ENCODE measurements at places on chromosomes 7 and 10.

GRCh38 chr7:147756300-147756699, 834.3 kb upstream of the C7orf33 start:
- DNase-seq, result no peak

DNA sequence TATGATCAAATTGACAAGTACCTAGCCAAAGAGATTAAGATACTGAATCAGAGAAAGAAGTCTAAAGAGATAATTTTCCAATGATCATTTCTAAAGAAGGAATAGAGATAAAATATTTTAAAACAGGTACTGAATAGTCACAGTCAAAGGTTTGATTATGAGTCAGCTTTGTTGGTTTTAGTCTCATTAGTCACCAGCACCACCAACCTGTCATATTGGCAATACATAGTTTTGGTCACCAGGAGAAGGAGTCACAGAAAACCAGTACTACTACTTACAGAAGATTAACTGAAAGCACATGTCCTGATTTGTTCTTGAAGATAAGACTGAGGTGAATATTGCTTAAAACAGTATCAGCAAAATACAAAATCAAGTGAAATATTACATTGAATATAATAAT, 34.6 kb downstream of the ZEB1 start:
- no peak for DNase-seq

DNA sequence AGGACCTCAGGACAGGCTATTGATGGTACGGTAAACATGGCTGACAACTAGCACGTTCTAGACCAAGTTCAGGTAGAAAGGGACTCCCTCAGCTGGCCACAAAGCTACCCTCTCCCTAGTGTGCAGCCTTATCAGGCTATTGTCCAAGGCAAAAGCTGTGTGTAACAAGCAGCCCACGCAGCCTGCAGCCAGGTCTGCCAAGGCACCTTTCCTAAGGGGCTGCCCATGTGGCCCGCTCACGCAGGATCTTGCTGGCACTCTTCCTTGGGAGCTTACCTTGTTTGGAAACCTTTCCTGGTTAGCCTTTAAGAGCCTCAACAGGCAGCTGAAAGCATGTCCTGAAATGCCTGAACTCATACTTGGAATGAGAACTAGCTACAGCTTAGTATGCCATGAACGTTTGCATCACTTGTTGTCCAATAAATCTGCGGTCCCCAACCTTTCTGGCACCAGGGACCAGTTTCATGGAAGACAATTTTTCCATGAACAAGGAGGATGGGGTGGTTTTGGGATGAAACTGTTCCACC, 51.7 kb downstream of the SYPL1 start:
- DNase-seq, result no peak

DNA sequence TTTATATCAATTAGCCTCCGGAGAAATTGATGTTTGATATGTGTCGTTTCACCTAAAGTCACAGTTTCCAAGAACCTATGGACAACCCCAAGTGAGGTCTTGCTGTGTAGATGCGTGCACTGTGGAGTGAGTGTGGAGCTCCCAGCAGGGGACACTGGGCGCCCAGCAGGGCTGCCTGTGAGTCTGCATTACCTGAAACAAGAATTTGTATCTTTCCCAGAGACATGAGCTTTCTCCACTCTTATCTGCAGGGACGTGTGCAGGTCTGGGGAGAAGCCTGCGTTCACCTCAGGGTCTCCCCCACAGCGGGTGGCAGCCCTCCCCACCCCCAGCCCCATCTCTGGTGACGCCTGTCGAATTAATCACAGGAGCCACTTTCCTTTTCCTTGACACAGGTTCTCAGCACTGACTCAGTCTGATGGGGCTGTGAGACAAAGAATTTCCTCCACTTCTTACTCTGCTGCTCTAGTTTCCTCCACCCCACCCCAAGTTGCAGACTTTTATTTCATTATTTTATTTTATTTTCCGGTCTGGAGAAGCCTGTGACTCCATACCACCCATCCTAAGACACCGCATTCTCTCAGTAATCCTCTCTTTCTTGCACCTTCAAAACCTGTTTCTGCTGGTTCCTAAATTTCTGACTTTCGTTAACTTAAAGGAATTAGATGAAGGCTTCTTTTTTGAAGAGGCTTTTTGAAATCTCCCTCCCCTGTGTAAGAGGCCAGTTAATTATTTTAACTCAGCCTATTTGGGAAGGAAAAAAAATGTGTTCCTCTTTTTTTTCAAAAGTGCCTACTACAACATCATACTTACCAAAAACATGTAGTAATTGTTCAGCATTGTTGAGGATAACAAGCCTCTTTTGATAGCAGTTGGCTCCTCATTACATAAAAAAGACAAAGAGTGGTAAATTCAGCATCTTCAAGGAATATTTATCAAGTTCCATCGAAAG, 17.0 kb upstream of the INSIG1 start:
- DNase-seq, result no peak

DNA sequence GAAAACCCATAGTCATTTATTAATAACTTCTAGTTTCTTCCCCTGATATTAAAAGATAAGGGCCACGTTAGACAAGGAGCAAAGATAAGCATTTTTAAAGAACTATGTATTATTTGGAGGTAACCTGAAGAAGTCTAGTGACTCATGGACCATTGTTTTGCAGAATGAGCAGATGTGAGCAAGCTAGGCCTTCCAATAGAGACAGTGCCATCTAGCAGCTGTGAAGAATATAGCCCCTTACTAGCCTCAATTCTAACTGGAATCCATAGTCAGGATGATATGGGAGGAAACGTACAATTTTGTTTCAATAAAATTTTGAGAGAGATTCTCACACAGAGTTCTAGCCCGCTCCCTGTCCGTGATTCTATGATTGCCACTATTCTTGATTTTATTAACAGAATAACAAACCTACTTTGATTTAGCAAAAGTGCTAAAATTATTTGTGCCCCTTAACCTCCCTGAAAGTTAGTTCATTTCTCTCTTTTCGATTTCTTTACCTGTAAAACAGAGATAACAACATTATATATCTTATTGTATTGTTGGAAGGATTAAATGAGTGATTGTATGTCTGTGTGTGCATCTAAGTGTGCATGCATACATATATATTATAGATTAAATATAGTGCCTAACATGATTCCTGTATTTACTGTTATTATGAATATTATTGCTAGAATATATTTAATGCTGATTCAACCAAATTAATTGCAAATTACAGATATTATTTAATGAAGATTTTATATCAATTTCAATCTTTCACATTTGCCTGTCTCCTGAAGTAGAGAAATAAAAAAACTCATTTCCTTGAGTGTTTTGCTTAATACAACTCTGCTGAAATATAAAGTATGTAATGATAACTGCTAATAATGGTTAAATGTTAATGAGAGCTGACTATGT, 22.7 kb downstream of the FAM237B start:
- DNase-seq, result no peak

GRCh38 chr10:98293550-98294269, 25.7 kb upstream of the LOXL4 start:
- DNase-seq, result no peak

DNA sequence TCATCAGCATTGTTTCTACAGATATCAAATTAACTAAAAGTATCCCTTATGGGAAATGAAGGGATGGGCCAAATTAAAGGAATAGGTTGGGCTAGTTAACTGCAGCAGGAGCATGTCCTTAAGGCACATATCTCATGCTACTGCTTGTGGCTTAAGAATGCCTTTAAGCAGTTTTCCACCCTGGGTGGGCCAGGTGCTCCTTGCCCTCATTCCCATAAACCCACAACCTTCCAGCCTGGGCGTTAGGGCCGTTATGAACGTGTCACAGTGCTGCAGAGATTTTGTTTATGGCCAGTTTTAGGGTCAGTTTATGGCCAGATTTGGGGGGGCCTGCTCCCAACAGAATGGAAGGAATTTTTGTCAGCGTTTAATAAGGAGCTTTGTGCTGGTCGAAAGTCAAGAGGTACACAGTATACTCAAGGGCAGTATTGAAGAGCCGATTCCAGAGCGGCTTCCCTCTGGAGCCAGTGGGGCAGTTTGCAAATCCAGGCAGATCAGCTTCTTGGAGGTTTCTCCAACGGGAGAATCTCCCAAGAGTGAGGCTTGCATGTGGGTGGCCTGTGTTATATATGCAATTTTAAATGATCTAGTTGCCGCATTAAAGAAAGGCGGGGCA, 7.7 kb downstream of the PFKP start:
- DNase-seq, result no peak

- no peak for DNase-seq
Observed at GRCh38 chr10:8594711-8595110, 540.2 kb downstream of the GATA3 start.

DNA sequence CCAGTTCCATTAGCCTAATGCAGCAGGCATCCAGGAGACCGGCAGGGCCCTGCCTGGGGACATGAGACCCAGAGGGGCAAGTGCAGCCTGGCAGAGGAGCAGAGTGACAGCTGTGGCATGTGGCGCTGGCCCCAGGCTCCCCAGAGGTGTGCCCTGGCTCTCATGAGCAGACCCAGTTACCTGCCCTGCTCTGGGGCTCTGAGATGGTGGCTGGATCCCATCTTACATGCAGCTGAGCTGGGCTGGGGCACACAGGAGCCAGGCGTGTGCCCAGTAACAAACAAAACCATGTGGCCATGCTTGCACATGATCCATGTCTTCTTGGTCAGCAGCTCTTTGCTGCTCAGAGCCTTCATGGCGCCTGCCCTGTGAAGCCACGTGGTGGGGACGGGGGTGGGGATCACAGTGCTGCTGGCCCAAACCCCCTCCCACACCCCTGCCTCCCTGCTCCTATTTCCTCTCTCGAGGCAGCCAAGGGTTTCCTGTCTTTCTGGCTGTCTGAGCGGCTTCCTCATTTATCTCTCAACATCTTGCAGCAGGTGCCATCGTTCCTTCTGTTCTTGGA, 40.3 kb upstream of the GTF2I start:
- DNase-seq, result no peak

- DNase-seq, result no peak
Observed at GRCh38 chr7:67414858-67415257, 418.2 kb downstream of the TYW1 start.

GRCh38 chr7:124201768-124202349, 169.0 kb upstream of the TMEM229A start:
- DNase-seq, result no peak

Data from hematopoietic multipotent progenitor cell treated with erythropoietin and hydrocortisone succinate and interleukin-3 and kit ligand, for 17 days (in vitro differentiated cells).